ENCODE measurements at places on chromosomes 16 and 17.

DNA sequence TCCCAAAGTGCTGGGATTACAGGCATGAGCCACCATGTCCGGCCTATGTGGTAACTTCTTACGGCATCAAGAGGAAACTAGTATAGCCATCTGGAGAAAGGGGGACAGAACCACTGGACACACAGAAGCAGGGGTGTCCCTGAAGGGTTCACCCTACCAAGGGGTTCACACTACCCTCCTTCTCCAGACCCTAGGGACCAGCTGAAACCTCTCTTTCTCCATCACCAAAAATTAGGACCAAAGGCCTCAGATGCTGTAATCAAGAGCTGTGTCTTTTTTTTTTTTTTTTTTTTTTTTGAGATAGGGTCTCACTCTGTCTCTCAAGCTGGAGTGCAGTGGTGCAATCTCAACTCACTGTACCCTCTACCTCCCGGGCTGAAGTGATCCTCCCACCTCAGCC lies 33.2 kb downstream of the ZFHX3 start:
- no peak for DNase-seq

DNA sequence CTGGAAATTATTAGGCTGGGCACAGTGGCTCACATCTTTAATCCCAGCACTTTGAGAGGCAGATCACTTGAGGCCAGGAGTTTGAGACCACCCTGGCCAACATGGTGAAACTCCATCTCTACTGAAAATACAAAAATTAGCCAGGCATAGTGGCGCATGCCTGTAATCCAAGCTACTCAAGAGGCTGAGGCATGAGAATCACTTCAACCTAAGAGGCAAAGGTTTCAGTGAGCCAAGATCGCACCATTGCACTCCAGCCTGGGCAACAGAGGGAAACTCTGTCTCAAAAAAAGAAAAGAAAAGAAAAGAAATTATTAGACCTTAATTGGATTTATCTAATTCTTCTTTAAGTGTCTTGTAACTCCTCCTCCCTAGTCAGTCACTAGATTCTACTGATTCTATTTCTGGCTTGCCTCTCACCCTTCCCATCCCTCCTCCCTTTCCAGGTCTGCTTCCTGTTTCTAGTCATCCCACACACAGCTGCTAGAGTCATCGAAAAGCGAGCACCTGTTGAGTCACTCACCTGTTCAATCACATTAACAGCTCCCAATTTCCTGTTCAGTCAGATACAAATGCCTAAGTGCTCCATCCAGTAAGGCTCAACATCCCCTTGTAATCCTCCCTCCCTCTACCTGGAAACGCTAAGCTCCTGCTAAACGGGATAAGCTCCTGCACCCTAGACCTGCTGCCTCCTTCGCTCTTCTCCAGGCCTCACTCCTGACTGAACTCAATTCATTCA lies 34.6 kb downstream of the ERN1 start:
- DNase-seq, result no peak

DNA sequence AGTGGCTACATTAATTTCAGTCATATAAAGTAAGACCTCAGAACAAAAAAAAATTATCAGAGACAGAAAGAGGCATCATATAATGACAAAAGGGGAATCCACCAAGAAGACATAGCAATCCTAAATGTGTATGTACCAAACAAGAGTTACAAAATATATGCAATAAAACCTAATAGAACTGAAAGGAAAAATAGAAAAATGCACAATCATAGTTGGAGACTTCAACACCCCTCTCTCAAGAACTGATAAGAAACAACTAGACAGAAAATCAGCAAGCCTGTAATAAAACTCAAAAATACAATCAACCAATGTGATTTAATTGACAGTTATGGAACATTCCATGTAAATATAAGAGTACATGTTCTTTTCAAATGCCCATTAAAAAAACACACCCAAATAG lies 61.3 kb upstream of the C16orf82 start:
- DNase-seq, result no peak

DNA sequence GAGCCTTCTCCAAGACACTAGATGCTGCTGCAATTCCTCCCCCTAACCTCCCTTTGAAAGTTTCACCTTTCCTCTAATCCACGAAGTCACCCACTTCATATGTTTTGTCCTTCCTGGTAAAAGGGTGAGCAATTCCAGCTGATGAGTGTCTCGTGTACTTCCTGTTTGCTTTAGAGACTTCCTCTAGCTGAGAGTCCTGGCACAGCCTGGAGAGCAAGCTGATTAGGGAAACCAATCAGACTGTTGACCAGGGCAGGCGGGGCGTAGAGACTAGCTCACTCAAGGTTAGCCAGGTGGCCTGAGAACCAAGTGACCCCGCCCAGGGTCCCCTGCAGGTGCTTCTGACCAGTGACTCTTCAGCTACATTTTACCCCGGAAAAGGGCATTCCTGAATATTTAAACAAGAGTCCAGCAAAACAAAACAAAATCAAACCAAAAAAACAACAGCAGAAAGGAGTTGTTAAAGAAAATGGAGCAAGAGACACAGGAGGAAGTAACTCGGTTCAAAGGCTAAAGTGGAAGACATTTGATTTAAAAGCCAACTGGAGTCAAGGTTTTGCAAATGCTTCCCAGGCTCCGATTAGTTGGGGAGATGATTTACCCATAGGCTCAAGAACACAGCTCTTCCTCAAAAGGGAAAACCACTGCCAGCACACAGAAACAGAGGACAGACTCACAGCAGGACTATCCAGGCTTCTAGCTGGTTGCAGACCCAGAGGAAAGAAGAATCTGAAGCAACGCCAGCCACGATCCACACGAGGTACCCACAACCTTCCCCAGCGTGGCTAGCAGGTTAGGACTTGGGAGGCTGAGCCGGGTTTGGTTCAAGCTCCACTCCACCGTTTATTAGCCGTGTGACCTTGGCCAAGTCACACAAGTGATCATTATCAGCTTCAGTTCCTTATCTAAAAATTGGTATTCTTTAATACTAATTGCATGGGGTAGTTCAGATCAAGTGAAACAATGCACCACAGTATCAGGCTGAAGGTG lies 13.4 kb downstream of the HSPB9 start:
- no peak for DNase-seq

DNA sequence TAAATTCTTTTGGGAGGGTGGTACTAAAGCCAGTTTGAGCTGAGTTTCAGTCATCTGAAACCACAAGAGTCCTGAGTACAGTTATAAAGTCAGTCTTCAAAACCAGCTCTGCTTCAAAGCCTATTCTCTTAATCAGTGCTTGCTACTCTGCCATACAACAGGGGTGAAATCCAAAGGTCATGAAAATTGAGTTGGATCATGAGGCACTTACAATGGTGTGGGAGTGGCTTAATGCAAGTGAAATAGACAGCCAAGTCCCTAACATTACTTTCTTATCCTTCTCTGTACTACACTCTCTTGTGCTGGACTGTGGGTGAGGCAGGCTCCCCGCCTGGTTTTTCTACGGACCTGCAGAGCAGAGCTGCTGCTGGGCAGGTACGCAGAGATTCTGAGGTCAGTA lies 12.4 kb downstream of the CBLN1 start:
- no peak for DNase-seq
